ENCODE measurements at places on chromosomes 3 and 15.

GRCh38 chr3:136819392-136819730 is 435 bp downstream of the SLC35G2 start:
- DNase-seq: peak; percentile 69

DNA sequence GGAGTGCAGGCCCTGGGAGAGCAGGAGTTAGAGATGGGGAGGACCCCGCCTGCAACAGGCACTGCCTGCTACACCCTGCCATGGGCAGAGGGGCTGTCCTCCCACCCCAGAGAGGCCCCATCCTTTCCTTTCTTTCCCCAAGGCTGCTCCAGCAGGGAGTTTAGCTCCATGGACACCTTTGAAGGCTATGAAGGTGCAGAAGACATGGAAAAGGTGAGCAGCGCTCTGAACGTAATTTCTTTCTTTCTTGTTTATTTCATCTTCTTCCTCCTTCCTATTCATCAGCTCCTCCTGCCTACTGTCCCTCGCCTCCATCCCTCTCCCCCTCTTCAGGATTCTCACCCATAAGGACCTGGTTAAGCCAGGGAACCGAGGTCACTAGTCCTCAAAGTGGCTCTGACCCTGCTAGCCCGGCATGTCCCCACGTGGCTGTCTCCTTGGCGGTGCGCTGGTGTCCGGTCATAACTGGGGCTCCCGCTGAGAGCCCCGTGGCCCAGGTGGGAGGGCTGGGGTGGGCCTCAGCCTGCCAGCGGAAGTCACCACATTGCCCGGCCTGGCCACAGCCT is 16.0 kb upstream of the ADIPOQ start:
- no peak for DNase-seq

- DNase-seq: no peak
These were observed 20.6 kb upstream of the SENP7 start for GRCh38 chr3:101533603-101533968.

DNA sequence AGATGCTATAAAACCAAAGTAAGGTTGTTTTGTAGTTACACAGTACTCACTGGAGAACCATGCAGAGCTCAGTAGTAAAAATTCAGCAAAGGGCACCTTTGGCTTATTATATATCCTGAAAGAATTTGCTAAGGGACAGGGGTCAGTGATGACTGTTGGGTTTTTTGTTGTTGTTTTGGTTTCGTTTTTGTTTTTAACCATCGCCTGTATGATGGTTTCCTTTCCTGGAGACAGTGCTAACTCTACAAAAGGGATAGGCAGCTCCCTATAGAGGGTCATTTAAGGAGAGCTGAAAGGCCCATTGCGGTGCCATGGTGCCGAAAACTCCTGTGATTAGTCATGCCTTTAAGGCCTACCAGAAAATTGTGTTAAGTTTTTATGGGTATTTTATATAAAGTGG is 118.2 kb upstream of the GOLIM4 start:
- no peak for DNase-seq

DNA sequence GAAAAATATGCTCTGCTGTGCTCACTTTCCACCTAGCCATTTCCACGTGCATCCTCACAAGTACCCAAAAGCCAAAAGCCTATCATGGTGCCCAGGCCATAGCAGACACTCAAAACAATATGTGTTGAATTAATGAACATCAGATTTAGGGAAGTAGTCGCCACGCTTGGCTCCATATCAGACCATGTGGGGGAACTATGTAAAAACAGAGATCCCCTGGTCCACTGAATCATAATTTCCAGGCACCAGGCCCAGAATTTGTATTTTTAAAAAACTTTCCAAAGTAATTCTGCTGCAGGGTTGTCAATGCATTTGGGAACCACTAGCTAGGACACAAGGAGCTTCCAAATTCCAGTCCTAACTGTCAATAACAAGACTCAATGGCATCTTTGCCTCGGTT is 77.3 kb downstream of the CNTN3 start:
- DNase-seq: no peak

GRCh38 chr15:46301826-46302225 is 667.0 kb downstream of the SQOR start:
- no peak for DNase-seq

GRCh38 chr3:127008236-127008635 is 25.3 kb downstream of the PLXNA1 start:
- no peak for DNase-seq

- no peak for DNase-seq
These were observed 32.3 kb downstream of the CHDH start for GRCh38 chr3:53813876-53814275.

DNA sequence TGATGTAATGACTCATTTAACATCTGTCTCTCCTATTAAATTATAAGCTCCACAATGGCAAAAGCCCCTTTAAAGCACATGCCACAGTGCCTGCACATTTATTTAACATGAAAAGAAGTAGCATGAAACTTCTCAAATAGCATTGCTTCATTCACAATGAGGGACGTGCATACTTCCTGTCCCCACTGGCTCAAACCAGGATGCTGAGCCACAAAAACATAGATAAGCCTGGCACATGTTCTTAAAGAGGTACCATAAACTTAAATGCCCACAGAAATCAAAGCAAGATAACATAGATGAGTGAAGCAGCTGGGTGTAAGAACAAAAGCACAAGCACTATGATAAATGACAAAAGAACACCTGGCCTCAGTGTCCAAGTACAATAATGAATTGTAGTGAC is 3.8 kb downstream of the TP53BP1 start:
- DNase-seq: no peak

- DNase-seq: peak; percentile 26
These were observed 47.8 kb downstream of the OIP5 start for GRCh38 chr15:41284427-41285177.

GRCh38 chr3:25324954-25325655 is 103.0 kb upstream of the RARB start:
- no peak for DNase-seq

- no peak for DNase-seq
These were observed 40.4 kb downstream of the ACSBG1 start for GRCh38 chr15:78193731-78194567.

GRCh38 chr3:164467007-164467406 is 611.3 kb downstream of the SI start:
- DNase-seq: no peak

- no peak for DNase-seq
These were observed 51.6 kb downstream of the ZNF621 start for GRCh38 chr3:40576396-40576795.

DNA sequence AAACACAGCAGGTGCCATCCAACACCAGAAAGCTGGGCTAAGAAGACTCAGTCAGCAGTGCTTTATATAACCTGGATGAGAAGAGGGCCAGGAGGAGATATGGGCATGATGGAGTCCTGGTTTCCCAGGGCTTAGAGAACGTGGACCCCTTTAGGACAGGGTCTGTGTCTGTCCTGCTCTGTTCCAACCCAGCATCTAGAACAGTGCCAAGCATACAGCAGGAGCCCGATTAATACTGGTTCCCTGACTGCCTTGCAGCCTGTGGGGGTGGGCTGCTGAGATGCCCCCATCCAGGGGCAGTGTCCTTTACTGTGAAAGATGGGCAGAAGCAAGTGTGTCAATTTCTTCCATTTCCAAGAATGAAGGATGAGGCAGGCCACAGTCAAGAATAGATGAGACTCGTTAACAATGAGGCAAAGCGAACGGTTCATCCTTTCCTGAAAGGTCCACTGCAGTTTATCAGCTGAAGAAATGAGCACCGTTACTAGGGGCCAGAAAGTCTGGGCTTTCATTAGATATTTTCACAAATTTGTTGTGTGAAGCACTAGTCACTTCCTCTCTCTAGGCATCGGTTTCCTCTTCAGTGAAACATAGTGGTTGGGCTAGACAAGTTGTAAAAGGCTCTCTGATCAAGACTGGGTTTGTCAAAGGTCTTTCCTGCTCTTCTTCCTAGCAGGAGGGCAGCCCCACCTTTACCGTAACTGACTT is 72.0 kb upstream of the HERC1 start:
- DNase-seq: no peak

DNA sequence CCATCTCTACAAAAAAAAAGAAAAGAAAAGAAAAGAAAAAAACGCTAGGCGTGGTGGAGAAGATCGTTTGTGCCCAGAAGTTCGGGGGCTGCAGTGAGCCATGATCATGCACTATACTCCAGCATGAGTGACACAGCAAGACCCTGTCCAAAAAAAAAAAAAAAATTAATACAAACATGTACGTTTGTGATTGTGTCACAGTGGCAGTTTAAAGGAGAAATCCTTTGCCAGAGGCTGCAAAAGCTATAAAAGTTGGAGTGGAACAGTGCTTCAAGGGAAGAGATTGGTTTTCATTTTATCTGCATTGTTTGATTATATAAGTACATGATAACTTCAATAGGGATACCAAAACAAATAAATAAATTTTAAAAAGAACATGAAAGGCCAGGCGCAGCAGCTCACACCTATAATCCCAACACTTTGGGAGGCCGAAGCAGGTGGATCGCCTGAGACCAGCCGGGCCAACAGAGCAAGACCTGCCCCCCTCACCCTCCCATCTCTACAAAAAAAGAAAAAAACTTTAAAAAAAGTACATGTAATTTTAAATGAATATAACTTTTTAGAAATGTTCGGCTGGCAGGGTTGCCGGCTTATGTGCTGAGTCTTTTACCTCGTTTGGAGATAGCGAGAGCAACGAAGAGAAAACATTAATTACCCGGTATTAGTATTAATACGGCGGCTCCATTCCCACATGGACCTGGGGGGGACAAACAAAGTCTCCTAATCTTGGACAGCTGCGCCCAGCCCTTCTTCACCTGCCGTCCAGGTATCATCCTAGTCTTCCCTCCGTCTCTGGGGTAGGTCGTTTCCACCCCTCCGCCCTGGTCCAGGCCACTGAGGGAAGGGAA is 573 bp upstream of the DIS3L start:
- DNase-seq: no peak

- DNase-seq: no peak
These were observed 749.6 kb downstream of the AGBL1 start for GRCh38 chr15:86829245-86829644.

GRCh38 chr15:29401644-29402043 is 132.0 kb upstream of the NSMCE3 start:
- DNase-seq: no peak

DNA sequence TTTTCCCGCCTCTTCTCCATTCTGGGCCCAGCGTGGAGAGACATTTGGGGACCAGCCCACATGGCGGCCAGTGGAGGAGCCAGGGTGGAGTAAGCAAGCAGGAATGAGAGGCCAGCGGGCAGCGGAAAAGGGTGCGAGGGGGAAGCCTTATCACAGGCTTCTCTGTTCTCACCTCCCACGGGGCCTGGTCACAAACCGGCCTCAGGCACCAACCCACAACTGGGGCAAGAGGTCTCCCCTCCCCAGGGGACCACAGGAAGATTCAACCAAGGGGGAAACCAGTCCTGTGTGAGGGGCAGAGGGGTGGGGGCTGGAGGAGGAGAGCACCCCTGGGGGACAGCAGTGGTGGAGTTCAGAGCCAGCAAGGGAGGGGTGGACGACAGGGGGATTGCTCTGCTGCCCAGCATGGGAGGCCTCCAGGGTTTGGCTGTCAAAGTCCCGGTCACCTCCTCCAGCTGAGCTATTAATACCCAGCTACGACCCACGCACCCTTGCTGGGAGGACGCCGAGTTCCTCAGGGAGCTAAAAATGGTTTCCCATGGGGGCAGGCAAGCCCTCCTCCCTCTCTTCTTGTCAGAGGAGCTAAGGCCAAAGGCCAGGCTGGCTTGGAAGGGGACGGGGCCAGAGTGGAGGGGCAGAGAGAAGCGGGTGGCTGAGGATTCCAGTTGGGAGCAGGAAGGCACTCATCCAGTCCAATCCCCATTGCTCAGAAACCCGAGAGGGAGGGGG is 23.8 kb upstream of the RPL29 start:
- DNase-seq: no peak

DNA sequence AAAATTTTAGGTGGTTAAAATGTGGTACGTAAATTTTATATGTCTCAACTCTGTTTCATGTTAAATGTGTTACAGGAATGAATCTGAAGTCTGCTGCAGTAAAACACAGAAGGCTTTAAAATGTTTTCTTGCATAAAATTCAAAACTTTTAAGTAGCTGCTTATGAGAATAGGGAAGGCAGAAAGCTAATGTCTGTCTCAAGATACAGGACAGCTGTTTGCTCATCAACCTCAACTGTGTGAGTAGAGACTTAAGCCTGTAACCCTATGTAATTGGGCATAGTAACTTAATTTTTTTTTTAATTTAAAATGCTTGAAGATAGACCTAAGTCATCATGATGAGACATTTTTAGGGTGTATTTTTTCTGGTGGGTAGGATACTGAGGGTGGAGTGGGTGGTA is 38.9 kb downstream of the ZFAND6 start:
- DNase-seq: no peak

GRCh38 chr3:161737171-161737570 is 240.6 kb downstream of the OTOL1 start:
- DNase-seq: no peak

- no peak for DNase-seq
These were observed 900.5 kb downstream of the EPHA3 start for GRCh38 chr3:90007778-90008499.

- DNase-seq: no peak
These were observed 45.9 kb upstream of the THUMPD3 start for GRCh38 chr3:9316881-9317361.

DNA sequence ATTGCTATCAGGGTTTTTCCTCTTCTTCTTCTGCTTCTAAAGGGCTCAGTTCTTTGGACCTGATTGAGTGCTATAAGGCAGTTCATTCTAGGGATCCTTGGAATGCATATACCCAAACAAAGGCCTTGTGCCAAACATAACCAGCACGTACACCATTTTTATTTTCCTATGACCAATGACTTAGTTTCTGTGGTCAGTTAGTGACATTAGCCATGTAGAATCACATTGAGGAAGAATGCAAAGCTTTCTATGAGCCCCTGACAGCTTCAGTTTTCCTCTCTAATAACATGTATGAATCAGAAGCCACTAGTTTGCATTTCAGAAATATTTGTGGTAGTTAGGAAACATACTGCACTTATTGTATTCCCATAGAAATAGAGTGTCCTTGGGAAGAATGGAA is 240.0 kb downstream of the THRB start:
- no peak for DNase-seq

DNA sequence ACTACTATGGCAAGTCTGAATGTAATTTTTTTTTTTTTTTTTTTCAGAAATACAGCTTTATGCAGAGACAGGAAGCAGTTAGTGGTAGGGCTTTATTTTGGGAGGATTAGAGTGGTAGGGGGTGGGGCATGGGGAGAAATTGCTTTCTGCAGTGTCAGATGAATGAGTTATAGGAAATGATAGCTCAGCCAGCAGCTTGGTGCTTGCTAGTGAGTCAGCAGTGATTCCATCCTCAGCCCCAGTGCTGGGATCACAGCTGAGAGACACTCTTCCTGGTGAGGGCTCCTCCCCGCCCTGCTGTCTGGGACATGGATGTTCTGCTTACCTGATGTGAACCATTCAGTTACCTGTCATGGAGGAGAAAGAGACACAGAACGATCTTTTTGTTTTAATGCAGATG is 39.6 kb downstream of the SEMA6D start:
- DNase-seq: no peak

GRCh38 chr3:51968170-51968775 is 1.0 kb upstream of the PCBP4 start:
- peak; percentile 57 for DNase-seq

All from BE2C (cell line).